ENCODE measurements at places on chromosomes 2 and 18.
A peak's percentile ranks its signal among the peaks of the same experiment; 100 is the strongest.

DNA sequence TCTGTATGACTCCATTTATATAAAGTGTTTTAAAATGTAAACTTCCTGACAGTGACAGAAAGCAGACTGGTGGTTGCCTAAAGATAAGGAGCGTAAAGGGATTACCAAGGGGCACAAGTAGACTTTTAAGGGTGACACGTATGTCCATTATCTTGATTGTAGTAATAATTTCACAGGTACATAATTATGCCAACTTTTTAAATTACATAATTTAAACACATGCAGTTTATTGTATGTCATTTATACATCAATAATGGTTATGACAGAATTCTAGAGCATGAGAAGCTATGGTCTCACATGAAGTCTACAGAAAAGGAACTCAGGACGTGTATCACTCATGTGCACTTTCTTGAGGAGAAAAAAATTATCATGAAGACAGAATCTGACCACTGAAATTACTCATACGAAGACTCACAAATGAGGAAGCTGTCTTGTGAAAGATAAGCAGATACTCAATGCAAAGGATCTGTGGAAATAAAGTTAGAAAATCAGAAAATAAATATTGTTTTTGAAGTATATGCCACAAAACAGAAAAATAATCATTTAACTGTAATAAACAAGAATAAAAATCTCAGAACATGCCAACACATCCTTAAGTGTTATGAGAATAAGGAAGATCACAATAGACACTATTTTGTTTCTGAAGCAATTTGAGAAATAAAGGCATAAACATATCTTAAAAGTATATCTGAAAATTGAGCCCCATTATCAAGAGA lies 84.4 kb downstream of the TMEM131 start:
- no peak for DNase-seq

GRCh38 chr2:54728669-54729120 lies 5.2 kb downstream of the EML6 start:
- DNase-seq, result no peak

- DNase-seq, result no peak
These were observed 124.8 kb upstream of the COL5A2 start for GRCh38 chr2:189304360-189304759.

- peak; percentile 84 for DNase-seq
These were observed at the start of gene EVA1A for GRCh38 chr2:75560768-75561565. Gene EVA1A, minus strand, starts transcription at chr2:75560939. Its CDS starts 42,799 bp downstream, at chr2:75518140.

DNA sequence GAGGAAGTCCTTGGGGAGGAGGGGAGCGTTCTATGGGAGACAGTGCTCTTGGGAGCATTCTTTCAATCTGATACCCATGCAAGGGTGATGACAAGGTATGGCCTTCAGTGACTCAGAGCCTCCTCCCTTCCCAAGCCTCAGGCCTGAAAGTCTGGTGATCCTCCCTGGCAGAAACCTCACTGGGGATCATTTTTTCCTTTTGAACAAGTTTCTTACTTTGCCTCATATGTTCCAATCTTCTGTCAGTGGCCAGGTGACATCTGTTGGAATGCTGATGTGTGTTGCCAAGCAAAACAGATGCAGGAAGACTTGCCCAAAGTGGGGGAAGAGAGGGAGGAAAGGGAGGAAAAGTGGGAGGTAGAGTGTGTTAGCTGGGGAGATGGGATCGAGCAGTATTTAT lies 224.8 kb downstream of the NEDD4L start:
- DNase-seq, result no peak

DNA sequence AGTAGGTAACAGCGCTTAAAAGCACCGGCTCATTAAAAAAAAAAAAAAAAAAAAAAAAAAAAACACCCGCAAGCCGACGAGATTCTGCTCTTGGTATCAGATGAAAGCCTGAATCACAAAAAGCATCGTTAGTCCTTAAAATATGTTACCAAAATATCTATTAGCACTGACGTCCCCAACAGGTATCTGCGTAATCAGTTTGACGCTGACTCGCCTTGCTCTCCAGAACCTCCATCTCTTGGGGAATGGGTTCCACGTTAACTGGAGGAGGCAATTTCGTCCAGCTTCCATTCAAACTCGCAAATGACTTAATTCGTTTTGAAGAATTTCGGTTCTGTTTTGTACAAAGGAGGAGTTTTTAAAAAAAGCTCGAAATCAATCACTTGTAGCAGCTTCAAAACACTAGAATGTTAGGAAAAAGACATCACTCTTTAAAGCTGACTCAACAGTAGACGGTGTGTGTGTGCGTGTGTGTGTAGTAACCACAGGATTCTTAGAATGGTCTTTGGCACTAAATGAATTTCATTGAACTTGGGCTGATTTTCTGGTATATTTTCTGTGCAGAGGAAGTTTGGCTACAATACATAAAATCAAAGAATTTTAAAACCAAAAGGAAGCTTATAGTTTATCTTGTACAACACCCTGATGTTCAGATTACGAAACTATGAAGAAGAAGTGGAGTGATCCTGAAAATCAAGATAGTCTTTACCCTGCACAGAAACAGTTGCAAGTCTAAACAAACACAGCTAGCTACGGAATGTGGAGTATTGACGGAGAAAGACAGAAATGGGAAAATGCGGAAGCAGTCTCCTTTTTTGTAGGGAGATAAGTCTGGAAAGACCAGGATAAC lies 1.1 kb upstream of the PGAP1 start:
- no peak for DNase-seq

GRCh38 chr18:22471546-22472131 lies 53.9 kb upstream of the CTAGE1 start:
- DNase-seq, result no peak

DNA sequence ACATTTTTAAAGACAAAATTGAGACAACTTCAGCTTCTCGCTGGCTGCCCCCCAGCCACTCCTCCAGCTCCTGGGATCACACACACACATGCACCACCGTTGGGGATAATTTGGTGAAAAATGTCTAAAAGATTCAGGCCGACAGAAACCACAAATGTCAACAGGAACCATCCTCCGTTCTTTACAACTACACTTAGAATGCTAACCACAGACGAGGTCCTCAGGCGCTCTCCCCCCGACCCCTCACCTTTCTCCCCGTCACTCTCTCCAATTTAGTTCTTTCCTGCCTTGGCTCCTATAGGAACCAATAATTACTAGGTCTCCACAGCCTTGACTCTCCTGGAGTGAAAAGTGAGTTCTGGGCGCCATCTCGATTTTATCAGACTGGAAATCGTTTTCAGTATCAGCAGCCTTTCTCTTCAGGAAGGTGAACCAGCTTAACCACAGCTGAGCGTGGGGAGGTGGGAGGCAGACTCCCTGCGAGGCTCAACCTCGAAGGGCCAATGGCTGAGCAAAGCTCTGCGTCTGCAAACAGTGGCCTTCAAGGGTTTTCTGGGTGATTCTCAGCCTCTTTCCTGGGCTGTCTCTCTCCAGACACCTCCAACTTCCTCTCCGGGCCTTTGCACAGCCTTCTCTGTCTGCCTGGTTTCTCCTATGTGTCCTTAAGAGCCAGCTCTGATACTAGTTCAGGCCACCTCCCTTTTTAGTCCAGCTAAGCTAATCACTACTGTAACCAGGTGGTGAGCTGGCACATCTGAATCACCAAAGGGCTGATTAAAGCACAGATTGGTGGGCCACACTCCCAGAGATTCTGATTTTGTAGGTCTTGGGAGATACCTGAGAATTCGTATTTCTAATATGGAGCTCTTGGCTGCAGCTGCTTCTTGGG lies 115.7 kb upstream of the COPS8 start:
- no peak for DNase-seq

GRCh38 chr2:122194546-122194945 lies 439.1 kb downstream of the TSN start:
- no peak for DNase-seq

DNA sequence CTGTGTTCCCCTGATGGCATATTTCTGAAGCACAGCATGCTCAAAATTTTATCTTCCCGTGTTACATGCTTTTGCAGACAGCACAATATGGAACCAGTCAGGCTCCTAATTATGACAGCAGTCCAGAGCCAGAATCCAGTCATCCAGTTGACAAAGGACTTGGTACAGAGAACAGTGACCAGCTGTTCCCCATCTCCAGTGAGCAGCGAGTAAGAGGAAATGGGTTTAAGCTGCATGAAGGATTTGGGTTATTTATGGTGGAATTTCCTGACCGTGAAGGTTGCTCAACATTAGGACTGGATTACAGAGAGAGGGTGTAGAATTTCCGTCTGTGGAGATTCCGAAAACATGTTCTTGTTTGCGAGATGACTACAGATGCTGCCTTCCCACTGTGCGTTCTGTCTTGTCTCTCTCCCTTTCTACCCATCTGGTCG lies 24.4 kb downstream of the SGPP2 start:
- no peak for DNase-seq

GRCh38 chr2:206198677-206199076 lies 39.0 kb downstream of the EEF1B2 start:
- no peak for DNase-seq

DNA sequence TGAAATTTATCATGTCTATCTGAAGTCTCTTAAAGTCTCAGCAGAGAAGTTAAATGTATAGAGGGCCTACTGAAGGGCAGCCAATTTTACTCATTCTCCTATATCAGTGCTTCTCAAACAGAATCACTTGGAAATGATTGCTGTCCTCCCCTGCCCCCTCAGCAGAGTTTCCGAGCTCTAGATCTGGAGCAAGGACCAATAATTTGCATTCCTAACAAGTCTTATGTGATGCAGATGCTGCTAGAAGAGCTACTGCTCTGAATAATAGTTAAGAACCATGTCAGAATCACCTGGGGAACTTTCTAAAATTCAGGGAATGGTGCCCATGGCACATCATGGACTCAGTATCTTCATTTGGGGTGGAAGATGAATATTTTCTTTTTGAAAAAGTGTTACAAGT lies 105.6 kb upstream of the EPHA4 start:
- no peak for DNase-seq

- DNase-seq, result peak; percentile 59
These were observed 162.3 kb downstream of the PHLPP1 start for GRCh38 chr18:62877411-62878221.

DNA sequence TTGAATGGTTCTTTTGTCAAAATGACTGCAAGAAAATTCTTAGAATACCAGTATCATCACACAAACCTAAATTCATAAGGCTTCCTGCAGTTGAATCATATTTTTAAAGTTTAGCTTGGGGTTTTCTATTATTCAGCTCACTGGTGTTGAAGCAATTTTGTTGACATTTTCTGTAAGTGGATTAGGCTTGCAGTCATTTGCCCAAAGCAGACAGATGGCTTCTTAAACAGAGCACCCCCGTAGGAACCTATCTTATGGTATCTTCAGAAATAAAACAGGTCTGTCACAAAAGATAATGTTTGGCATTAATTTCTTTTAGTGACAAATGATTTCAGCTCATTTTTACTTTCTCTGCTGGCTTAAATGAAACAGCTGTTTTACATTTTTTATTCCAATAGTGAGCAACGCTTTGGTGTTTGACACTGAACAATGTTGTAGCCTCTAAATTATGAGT lies 331.1 kb downstream of the PLCL1 start:
- DNase-seq, result no peak

- DNase-seq, result no peak
These were observed 30.4 kb downstream of the ODC1 start for GRCh38 chr2:10417551-10418335.

GRCh38 chr2:163528640-163529217 lies 207.1 kb downstream of the FIGN start:
- DNase-seq, result no peak

GRCh38 chr18:8229040-8229439 lies 380.2 kb upstream of the RAB12 start:
- no peak for DNase-seq

GRCh38 chr2:173792166-173792565 lies 173.0 kb downstream of the SP3 start:
- DNase-seq, result no peak

DNA sequence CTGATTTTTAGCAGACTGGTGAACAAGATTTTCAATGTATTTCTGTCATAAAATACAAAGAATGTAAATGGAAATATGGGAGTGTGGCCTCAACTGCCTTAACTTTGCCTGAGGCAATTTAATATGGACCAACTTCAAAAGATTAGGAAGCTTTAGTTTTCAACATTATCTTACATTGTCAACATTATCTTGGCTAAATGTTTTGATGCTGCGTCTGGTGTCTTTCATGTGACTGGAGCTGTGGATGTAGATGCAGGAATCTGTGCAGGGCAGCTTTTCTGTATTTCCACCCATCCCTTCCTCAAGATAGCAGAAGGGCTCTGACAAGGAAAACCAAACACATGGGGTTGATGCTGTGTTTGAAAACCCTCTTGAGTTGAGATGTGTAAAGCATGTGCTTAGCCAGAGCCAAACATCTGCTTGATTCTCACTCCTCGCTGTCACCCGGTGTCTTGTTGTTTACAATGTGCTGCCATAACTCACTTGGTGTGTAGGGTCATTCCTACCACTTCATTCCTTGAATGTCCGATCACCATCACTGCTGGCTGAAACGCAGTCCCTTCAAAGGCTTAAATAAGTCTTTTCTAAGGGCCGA lies 33.0 kb downstream of the COPS8 start:
- no peak for DNase-seq

- DNase-seq, result peak; percentile 92
These were observed 256.0 kb downstream of the BCL11A start for GRCh38 chr2:60297296-60298005.

DNA sequence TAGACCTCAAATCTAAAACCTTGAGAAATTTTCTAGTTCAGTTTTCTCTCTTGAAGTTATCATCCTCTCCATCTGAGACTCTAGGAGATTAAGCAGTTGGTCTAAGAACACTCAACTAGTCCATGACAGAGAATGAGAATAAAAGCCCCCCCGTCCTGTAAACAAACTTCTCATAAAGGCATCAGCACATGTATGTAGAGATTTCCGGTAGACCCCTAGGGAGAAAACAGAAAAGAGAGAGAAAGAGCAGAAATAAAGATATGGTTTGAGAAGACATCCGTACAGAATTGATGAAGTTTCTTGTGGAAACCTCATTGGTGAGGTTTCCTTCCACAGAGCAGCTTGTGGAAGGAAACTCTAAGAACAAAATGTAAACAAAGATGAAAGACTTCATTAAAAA lies 3.2 kb upstream of the GPR155 start:
- no peak for DNase-seq

GRCh38 chr2:88069117-88069516 lies 1.5 kb downstream of the SMYD1 start:
- no peak for DNase-seq

GRCh38 chr18:37861981-37862380 lies 296.4 kb upstream of the CELF4 start:
- DNase-seq, result no peak

DNA sequence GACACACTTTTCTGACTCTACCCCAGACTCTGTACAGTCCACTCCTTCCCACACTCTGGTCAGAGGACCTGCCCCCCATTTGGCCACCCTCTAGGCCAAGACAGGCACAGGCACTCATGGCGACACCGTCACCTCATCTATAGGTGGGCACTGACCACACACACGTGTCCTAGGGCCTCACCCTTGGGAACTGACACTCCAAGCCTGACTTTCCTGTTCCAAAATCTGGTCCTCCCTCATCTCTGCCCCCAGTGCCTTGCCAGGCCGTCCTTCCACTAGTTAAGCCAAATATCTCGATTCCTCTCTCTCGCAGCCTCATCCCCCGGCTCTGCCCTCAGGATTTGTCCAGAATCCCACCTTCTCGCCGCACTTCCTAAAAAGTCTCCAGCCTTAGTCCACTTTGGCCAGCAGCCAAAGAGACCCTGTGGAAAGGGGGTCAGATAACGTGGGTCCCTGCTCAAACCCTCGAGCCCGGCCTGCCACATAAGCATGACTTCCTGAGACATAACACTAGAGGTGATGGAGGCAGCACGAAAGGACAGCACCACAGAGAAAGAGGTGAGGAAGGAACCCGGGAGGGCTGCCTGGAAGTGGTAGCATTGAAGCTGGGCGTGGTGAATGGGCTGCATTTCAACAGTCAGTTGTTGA lies 105.8 kb upstream of the OTOS start:
- DNase-seq, result no peak

GRCh38 chr2:183093857-183094657 lies 15.5 kb downstream of the DUSP19 start:
- DNase-seq, result no peak

- no peak for DNase-seq
These were observed 13.6 kb upstream of the CYP27C1 start for GRCh38 chr2:127233710-127234109.
